Activated T-helper 17 cell treated with anti-CD3 and anti-CD28 coated beads, Interleukin-2, amount 50 U/mL, for 72 hours (primary cell): ENCODE measurements at places on chromosomes 3 and 15. TPM values are rescaled to one million over a fixed set of nuclear protein-coding genes. Genes with fewer than 3 reads are reported as not detected.

DNA sequence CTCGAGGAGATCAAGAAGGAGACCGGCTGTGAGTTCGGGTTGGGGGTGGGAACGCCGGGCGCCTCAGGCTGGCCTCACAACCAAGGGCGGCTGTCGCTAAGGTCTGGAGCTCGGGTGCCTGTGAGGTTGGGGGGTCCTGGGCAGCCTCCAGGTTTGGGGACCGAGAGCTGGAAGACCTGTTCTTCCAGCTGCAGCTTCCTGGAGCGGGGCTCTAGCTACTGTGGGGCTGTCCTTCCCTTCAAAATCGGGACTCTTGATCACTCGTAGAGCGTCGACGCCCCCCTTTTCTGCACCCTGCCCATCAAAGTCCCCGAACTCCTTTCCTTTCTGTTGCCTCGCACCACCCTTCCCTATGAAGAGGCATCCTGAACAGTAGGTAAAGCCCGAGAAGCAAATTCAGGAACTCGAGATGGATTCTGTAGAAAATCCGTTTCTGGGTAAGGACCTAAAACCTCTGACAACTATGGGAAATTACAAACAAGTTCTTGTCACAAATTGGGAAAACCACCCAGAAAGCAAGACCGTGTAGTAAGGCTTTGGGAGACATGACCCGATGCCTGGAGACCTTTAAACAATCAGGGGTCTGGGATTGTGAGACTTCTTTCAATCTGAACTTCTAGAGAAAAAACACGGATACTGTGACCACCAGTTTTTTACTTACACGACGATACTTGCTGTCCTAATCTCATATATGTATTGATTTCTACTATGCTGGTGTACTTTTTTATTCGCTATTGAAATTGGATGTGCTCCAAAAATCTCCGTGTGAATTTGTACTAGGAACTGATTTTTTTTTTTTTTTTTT is 556 bp downstream of the CHP1 start:
- peak; percentile 58 for ATAC-seq

DNA sequence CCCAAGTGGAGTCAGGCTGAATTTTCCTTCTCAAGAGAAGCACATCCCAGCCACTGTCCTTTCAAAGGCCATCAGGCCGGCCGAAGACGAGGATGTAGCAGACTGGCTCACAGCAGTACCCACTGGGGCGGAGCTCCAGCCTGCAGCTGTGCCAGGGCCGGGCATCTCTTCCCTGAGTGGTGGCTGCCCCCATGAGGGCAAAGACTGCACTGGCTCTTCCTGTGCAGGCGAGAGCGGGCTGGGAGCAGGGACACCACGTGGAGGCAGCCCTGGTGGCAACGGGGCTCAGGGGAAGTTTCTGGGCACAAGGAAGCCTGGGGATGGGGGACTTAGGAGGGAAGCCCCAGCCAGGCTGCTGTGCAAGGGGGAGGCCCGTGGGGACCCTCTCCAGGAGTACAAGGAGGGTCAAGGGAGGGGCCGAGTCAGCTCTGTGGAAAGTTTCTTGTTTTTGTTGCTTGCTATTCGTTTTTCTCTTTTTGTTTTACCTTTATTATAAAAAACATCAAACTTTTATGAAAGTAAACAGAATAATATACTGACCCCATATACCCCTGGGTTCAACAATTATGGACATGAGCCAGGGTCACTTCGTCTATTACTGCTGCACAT is 66.1 kb downstream of the RPN1 start:
- peak; percentile 84 for ATAC-seq

GRCh38 chr15:38440353-38441129 is 13.4 kb upstream of the FAM98B start:
- ATAC-seq: peak; percentile 82

- ATAC-seq: no peak
Measured at GRCh38 chr3:9130345-9131305, 118.8 kb downstream of the SRGAP3 start.

GRCh38 chr3:196969660-196970546 is 1.3 kb upstream of the PIGZ start:
- peak; percentile 80 for ATAC-seq

The AMOTL2 gene
- not detected for total RNA-seq

- ATAC-seq: no peak
Measured at GRCh38 chr15:80066912-80067311, 7.4 kb downstream of the ZFAND6 start.

DNA sequence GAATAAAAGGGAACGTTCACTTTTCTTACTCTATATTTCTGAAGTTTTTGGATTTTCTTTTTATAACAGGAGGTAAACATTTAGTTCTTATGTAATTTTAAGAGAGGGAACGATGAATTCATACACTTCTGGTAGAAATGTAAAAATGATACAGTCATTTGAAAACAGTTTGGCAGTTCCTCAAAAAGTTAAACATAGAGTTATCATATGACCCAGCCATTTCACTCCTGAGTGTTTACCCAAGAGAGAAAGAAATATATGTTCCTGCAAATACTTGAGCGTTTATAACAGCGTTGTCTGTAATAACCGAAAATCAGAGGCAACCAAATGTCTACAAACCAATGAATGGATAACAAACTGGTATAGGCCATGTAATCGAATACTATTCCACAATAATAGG is 20.8 kb upstream of the CCR9 start:
- ATAC-seq: no peak

The SEMA7A gene
- 11.7 TPM for total RNA-seq

GRCh38 chr3:111473550-111473949 is 68.4 kb upstream of the CD96 start:
- ATAC-seq: no peak

DNA sequence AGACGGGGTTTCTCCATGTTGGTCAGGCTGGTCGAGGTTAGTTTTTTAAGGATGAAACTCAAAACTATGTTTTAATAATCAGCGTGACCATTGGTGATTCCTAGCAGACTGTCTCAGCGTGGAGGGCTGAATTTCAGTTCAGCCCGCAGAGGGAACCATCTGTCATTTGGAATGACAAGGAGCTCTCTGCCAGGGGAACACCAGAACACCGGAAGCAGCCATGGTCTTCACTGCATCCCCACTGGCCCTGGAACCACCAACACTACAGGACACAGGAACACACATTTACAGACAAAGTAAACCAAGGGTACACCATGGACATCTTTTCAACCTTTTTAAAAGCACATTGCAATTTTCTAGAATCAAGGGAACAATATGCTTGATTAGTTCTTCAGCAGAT is 424.7 kb downstream of the FHIT start:
- ATAC-seq: no peak

The LEKR1 gene
- 0.93 TPM for total RNA-seq

The LDHAL6B gene
- total RNA-seq: not detected

The IQCF5 gene
- not detected for total RNA-seq

- ATAC-seq: no peak
Measured at GRCh38 chr3:136070953-136071949, 105.7 kb downstream of the PPP2R3A start.

The PRSS50 gene
- total RNA-seq: 0.11 TPM

The RLBP1 gene
- not detected for total RNA-seq

GRCh38 chr3:76570436-76571057 is 469.4 kb upstream of the ROBO2 start:
- no peak for ATAC-seq

- no peak for ATAC-seq
Measured at GRCh38 chr15:29425864-29426263, 156.2 kb upstream of the NSMCE3 start.

The CPN2 gene
- total RNA-seq: not detected

The ARNT2 gene
- 0.21 TPM for total RNA-seq

- no peak for ATAC-seq
Measured at GRCh38 chr3:145197051-145197820, 963.7 kb downstream of the PLOD2 start.

GRCh38 chr15:26382444-26383072 is 390.3 kb downstream of the GABRB3 start:
- ATAC-seq: no peak

- ATAC-seq: no peak
Measured at GRCh38 chr15:32125595-32125994, 95.3 kb downstream of the CHRNA7 start.

The ZNF501 gene
- total RNA-seq: 1.7 TPM

The UROC1 gene
- total RNA-seq: not detected

The CDHR4 gene
- total RNA-seq: not detected

GRCh38 chr3:170180079-170180907 is 1.2 kb downstream of the PHC3 start:
- peak; percentile 56 for ATAC-seq

DNA sequence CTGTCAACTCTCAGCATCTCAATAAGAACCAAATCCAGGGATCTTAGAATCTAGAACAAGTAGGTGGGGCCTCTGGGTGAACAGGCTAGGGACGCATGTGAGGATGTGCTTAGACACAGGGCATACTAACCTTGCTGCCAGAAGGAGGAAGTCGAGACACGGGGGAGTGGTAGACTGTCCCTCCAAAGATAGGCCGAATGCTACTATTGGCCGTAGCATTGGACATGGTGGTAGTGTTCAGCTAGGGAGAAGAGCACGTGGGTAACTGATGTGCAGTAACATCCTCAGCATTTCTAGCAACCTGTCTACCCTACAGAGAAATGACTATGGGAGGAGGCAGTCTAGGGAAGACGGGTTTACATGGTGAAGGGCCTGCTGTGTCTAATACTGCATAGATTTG is 15.6 kb downstream of the RCCD1 start:
- no peak for ATAC-seq

DNA sequence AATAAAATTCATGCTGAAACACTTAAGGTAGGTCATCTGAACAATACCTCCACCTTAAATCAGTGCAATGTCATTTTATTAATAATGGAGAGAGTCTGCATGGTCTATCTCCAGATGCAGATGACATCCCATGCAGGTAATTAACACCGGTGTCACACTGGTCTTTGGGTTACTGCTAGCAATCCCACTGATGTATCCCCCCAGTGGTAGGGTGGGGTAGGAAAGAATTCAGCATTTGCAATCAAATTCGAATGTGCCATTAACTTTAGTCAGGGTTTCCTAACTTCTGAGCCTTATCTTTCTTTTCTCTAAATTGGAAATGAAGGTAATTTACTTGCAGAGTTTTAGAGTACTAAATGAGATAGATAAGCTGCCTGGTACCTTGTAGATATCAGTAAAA is 44.4 kb downstream of the KIF15 start:
- ATAC-seq: no peak

DNA sequence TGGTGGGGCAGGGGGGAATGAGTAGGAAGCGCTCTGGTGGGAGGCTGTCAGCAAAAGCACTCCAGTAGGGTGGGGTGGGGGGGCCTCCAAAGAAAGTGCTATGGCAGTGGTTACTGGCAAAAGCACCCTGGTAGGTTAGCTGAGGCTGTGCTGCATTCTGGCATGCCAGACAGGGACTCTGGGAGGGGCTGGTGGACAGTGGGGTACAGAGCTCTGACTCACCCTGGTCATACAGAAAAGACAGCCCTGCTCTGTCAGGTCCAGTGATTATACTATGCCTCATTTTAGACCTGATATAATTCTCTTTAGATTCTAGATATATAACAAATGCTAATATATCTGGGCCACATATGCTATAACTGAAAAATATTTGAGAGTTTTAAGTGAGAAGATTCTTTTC is 82.8 kb upstream of the CPNE4 start:
- ATAC-seq: no peak

The TEX55 gene
- not detected for total RNA-seq

- ATAC-seq: no peak
Measured at GRCh38 chr3:195169011-195169649, 101.8 kb downstream of the XXYLT1 start.

GRCh38 chr15:61080221-61081026 is 148.7 kb downstream of the RORA start:
- ATAC-seq: no peak

DNA sequence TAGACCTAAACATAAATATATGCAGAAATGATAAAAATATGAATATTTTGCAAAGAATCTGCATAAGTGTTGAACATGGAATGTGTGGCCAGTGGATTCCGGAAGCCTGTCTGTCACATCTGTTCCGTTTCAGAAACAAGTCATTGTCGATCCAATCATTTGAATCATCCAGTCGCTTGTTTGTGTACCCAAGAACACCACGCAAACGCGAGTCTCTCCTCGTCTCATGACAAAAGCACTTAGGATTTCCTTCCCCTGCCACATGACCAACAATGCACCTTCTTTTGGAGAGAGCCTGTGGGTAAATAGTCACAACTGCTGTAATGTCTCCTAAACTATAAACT is 80.2 kb downstream of the FMN1 start:
- no peak for ATAC-seq

DNA sequence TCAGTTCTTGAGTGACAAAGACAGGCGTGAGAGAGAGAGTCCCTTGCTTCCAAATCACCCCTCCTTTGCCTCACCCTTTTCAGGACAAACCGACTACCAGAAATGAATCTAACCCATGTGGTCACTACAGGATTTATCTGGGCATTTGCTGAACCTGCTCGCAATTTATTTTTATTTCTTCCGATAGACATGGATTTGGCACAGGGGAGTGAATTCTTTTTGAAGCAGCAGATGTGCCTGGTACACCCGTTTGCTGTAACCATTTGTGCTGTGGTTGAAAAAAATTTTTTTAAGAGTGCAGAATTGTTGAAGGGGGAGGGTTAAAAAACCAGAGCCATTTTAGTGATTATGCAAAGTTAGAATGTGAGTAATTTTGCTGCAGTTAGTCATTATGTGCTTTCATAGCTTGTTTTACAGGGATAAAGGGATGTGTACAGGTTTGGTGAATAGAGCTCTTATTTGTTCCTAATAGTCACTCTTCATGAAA is 442.0 kb downstream of the LPP start:
- ATAC-seq: no peak

DNA sequence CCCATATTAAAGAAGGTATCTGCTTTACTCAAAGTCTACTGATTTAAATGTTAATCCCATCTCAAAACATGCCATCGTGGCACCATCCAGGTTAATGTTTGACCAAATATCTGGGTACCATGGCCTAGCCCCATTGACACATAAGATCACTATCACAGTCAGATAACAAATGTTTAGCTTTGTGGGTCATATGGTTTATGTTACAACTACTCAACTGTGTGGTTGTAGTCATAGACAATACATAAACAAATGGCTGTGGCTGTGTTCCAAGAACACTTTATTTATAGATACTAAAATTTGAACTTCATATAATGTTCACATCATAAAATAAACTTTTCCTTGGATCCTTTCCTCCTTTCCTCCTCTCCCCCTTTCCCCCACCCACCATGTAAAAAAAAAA is 9.8 kb upstream of the SNRPN start:
- no peak for ATAC-seq
